Kidney (tissue), 22 donors: ENCODE measurements at places on chromosomes 3 and 15.

GRCh38 chr15:33580526-33580925, 269.8 kb downstream of the RYR3 start:
- no peak for DNase-seq

DNA sequence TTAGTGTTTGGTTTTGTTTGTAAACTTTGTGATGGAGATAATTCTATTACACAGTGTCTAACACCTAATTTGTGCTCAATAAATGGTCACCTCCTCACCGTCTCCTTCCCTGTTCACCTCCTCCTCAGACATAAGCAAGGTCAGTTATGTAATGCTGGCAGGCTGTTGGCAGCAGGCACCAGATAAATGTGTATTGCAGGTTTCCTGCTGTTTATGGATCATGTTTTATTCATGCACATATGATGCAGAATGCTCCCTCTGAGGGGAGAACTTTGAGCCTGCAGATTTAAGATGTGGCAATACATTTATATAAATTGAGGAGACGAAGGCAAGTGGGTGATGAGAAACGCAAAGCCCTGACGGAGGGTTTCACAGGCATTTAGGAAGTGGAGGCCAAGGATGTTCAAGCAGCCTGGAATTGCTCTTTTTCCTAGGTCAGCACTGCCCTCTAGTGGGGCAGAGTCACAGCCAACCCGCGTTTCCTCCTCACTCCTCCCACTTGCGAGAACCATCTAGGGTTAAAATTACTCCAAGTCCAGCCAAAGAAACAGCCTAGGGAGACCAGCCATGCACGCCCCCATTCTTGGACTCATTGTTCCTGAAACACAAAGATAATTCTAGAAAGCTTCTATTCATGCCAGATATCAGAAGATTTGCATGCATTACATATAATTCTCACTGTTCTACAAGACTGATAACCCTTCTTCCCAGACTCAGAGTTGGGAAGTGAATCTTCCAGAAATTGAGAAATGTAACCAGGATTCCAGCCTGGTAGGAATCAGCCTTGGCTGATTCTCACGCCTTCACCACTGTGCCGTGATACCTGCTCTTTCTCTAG, 228.7 kb downstream of the SLCO3A1 start:
- DNase-seq: peak; percentile 80

GRCh38 chr3:32510075-32510724, 7.5 kb upstream of the CMTM6 start:
- DNase-seq: peak; percentile 88

DNA sequence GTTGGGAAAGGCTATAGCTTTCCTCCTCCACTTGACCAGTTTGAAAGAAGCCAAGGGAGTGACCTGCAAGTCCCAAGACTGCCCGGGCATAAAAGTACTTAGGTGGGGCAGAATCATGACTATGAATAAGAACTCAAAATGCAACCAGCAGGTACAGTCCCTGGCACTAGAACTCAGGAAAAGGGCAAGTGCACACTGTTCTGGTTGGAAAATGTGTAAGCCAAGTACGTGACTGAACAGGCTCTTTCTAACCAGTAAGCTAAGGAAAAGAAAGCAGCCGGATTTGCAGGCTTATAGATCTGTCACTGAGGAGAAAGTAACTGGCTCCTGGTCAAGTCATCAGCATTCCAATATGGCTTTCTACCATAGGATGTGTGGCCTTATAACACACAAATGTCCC, 101.2 kb upstream of the SLC4A7 start:
- no peak for DNase-seq

GRCh38 chr15:35142578-35142977, 57.5 kb upstream of the NANOGP8 start:
- peak; percentile 41 for DNase-seq

- DNase-seq: peak; percentile 93
Observed at GRCh38 chr3:13110678-13111116, 37.5 kb upstream of the IQSEC1 start.

DNA sequence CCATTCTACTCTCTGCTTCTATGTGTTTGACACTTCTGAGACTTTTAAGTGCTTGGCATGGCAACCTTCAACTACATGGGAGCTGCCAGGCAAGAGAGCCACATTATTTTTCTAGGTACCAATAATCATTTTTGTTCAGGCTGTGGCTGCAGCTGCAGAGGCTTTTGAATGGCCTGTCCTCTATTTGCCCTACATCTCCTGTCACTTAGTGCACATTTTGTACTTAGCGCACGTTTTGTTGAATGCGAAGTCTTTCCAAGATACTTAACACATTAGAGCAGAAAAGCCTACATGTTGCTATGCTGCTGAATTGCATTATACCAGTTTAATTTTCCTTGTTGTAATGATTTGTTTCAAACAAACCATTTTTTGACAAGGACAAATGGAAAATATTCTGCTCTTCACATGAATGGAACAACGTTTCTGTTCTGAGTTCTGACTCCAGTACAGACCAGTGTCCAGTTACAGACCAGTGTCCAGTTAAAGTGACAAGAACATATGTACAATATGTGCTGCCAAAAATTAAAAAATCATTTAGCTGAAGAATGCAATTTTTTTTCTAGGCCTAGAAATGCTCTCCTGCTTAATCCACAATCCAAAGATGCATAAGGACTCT, 113.9 kb downstream of the ABI3BP start:
- DNase-seq: no peak

DNA sequence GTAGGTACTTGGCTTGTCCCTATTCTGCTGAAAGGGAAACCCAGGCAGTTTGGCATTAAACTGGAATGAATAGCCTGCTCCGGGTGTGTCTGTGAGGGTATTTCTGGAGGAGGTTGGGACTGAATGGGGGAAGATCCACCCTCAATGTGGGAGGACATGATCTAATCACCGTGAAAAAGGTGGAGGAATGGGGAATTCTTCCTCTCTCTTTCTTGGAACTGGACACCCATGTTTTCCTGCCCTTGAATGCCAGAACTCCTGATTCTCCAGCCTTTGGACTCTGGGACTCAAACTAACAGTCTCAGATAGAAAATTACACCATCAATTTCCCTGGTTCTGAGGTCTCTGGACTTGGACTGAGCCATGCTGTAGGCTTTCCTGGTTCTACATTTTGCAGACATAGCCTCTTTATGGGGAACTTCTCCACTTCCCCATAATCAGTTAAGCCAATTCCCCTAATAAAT, 391.7 kb downstream of the EDEM1 start:
- DNase-seq: no peak

DNA sequence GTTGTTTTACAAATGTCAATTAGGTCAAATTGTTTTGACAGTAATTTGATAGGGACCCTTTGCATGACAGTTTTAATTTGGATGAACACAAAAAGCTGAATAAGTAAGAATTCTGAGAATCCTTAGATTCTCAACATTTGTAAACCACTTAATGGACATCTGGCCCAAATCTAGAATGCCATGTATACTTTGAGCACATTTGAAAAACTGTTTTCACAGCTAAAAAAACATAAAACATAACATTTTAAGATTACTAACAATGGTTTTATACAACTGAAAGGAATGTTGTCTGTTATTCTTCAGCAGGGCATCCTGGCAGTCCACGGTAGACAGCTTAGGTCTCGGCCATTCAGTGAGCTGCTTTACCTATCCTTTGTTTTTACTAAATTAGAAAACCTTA, 34.5 kb upstream of the TM2D3 start:
- DNase-seq: no peak

DNA sequence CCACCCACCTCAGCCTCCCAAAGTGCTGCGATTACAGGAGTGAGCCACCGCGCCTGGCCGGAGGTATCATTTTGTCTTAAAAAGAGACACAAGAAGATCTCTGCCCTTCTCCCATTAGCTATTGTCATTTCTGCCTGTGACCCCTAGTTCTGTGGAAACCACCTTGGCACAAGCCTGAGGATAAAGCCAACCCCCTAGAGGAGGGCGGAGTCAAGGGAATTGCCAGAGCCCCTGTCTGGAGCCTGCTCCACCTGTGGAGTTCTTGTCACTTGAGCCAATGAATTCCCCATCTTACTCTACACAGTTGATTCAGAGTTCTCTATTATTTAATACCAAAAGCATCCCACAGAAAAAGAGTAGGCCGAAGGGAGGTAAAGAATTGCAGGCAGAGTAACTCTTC, 34.9 kb upstream of the KLHL6 start:
- no peak for DNase-seq

- no peak for DNase-seq
Observed at GRCh38 chr3:10551821-10552630, 46.6 kb upstream of the ATP2B2 start.

- no peak for DNase-seq
Observed at GRCh38 chr15:79474252-79474651, 42.1 kb downstream of the MINAR1 start.

DNA sequence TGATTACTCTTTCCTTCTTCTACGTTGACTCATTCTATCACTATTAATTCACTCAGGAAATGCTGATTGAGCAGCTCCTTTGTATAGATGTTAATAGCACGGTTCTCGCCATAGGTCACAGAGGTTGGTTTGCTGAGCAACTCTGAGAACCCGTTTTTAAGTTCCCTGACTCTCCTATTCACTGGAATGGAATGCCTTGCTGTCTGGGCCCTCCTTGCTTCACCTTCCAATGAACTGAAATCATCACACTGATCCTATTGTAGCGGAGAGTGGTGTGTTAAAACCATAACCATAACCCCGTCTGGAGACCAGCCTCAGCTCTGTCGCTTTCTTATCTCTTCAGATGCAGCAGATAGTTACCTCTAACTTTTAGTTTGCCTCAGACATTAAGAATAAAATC, 323.6 kb downstream of the GABRB3 start:
- DNase-seq: no peak

GRCh38 chr3:37114251-37115145, 59.9 kb downstream of the LRRFIP2 start:
- DNase-seq: no peak

DNA sequence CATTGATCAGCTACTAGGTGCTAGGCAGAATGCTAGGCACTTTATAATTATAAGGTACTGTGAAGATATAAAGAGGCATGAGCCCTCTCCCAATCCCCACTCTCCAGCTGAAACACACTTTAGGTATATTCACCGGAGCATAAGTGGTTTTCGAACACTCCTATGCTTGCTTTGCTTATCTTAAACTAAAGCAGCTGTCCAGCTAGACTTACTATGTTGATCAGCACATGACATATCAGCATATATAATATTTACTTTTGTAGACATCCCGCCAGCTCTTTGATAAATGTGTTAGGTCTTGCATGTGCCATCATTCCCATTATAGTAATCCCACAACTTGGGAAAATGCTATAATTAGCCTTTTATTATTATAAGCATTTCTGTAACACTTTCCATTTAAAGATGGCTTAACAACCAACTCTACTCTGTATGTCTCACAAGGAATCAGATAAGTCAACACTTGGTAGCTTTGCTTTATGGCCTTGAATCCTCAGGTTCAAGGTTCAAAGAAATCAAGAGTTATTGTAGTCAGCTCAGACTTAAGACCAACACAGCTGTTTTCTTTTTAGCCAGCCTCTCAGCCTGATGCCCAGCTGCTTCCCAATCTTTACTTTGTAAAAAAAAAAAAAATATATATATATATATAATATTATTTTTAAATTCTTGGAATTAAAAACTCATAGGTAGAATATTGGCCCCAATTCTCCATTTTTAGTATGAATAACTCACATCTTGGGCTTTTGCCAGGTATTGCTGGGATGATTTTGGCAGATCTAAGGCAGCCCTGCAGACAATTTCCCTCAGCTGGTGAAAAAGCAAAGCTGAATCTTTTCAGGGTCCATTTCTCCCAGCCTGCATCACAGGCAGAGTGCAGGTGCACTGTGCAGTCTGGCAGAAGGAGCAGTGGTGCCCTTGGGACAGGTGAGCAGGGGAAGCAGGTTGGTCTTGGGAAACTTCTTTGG, 104.2 kb downstream of the THRB start:
- no peak for DNase-seq

GRCh38 chr3:12622335-12622734, 41.6 kb downstream of the RAF1 start:
- no peak for DNase-seq

- no peak for DNase-seq
Observed at GRCh38 chr3:151740581-151740980, 6.9 kb downstream of the AADACL2 start.

DNA sequence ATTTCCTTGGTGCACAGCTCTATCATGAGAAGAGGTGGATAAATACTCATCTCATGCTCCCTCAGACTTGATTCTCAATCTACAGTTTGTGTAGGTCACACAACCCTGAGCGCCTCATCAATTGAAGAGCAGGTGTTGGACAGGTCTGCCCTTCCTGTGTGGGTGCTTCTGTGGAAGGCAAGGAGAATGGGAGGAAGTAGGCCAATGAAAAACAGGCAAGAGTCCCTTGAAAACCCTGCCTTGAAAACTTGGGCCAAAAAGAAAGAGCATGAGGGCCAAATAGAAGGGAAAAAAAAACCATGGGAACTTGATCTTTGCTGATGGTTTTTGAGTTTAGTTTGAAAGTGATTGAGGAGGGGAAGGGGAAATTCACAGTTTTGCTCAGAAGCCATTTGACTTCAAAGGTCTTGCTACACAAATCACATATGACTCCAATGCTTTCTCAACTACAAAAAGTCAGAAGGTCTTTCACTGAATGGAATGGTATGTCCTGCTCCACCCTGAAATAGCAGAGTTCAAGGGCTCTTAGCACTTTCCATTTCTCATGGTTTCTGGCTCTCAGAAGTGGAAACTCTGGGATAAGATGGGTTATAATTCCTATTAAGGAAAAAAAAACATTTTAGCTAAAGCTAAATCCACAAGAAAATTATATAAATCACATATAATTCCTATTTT, 37.2 kb upstream of the TM4SF1 start:
- DNase-seq: peak; percentile 77

DNA sequence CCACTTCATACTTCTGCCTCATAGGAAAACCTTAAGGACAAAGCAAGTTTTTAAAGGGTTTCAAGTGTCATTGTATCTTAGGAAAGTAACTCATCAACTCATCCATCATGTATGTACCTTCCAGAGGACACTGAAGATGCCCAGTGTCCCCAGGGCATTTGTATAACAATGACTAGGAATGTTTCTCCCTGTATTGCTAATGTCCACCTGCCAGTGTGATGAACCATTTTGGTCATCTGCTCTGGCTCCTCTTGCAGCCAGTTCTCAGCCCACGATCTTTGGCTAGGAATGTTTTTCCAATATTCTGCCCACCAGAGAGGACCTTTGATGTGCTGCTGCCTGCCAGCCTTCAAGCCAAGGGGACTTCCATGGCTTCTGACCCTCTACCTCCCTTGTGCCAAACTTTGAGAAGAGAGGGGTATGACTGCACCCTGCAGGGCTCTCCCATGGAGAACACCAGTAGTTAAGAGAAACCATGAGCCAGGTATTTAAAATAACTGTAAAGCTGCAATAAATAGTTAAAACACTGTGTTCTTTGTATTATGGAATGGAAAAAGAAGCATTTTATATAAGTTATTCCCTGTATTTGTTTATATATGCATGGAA, 11.4 kb downstream of the LMOD3 start:
- no peak for DNase-seq
